NCI-H524 (cell line): ENCODE measurements at places on chromosomes 2 and 18.

DNA sequence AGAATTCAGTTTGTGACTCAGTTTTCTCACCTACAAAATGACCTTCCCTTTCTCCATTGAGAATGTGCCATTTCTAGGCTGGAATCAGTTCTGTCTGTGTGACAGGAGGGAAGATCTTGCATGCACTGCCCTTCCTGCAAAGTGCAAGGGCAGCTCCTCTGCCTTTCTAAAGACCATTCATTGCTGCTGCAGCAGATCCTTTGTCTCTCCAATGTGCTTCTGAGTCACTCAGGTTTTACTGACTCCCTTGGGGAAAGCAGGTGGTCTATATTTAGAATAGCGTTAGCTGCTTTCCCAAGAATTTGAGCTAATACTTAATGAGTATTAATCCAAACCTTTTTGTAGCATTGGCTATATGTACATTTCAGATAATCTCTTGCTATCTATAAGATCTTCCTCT is 62.5 kb downstream of the DAW1 start:
- no peak for DNase-seq

DNA sequence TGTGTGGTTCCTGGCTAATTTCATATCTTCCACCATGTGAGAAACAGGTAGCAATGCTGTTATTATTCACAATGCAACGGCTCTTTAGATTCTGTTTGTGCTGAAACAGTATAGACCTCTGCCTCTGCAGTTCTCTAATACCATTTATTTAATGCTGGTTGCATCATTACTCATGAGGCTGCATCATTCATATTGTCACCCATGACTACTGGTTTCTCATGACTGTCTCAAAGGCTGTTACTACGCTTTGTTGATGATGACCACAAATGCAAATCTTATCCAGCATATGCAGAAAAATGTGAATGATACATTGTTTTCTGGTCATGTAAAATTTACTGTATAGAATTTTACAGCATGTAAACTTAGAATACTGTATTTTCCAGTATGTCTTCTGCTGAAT is 22.5 kb downstream of the CAVIN2 start:
- DNase-seq, result no peak

DNA sequence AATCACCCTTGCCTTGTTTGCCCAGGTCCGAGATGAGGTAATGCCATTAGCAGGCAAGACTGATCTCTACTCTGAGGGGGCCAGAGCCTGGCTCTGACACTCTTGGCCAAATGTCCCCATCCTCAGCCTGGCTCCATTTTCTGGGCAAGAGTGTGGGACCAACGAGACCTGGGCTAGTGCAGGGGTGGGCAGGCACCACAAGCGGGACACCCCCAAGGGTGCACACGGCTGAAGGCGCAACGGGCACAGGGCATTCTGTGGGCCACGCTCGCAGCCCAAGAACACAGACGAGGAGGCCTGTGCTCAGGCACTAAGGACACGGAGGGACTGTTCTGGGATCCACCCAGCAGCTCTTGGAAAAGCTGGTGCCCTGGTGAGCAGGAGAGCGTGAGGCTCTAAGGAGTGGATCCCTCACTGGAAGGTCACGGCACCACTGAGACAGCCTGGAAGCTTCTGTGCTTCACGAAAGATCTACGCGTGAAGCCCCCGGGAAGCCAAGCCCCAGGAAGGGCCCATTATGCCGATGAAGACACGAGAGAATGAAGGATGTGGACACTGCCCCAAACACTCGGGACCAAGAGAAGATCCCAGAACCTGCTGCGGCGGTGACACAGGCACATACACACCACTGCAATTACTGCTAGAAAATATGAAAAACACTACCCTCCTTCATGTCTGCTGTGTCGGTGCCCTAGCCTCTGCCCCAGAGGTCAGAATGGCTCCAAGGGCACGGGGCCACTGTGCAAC is 138.2 kb downstream of the HDAC4 start:
- DNase-seq, result no peak

GRCh38 chr2:128323555-128323931 is 4.9 kb upstream of the HS6ST1 start:
- no peak for DNase-seq

DNA sequence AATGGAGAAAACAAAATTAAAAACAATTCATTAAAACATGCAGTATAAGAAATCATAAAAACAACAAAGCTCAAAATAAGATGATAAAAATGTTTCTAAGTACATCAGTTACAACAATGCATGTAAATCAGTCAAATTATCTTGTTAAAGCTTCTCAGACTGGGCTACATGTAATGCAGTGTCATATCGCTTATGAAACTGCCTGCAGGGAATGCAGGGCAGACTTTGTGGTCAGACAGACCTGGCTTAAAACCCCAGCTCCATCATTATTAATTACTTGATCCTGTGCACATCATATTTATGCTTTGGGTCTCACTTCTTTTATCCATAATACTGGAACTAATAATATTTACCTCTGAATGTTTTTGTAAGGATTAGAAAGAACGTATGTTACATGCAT is 74.6 kb downstream of the PID1 start:
- DNase-seq, result no peak

- no peak for DNase-seq
These were observed 17.2 kb downstream of the EIF4E2 start for GRCh38 chr2:232567721-232568120.

GRCh38 chr18:37182340-37183135 is 353.6 kb downstream of the KIAA1328 start:
- peak; percentile 8 for DNase-seq
